ENCODE measurements at places on chromosomes 5 and 9.

GRCh38 chr9:437574-438001 is 222.9 kb downstream of the DOCK8 start:
- DNase-seq: no peak

DNA sequence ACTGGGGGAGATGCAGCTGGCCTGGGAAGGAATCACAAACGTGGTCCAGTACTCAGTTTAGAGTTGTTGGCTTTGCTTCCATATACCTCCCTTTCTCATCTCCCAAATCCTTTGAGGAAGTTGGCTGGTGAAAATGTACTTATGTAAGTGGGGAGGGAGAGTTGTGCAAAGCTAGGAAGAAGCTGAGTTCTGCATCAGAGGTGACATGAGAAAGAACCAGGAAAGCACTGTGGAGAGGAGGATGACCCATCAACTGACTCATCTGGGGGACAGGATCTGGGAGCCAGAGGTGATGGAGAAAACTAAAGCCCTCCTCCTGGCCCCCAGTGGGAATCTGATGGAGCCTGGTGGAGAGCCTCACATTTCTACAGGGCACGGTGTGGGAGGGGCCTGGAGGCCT is 16.2 kb downstream of the KCNMB1 start:
- DNase-seq: no peak

- DNase-seq: no peak
Measured at GRCh38 chr5:107555425-107556090, 115.2 kb downstream of the EFNA5 start.

DNA sequence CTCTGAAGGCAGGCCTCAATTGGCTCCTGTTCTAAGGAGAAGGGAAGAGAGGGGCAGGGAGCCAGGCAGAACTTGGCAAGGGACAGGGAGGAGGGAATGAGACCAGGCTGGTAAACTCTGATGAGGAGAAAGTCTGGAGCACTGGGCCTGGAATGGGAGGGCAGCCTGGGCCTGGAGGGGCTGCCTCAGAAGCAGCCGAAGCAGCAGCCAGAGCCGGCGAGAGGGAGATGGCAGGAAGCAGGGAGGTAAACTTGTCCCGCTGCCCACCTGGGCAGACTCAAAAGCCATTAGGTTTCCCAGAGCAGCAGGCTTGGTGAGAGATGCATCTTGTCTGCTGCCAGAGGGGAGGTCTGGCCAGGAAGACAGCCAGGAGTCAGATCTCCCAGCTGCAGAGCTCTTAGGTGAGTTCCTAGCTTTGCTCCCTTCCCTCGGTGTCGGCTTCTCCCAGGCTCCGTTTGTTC is 37.0 kb upstream of the CRB2 start:
- no peak for DNase-seq

Measured in central memory CD4-positive, alpha-beta T cell (primary cell).